ENCODE measurements at places on chromosomes 7 and 10.

DNA sequence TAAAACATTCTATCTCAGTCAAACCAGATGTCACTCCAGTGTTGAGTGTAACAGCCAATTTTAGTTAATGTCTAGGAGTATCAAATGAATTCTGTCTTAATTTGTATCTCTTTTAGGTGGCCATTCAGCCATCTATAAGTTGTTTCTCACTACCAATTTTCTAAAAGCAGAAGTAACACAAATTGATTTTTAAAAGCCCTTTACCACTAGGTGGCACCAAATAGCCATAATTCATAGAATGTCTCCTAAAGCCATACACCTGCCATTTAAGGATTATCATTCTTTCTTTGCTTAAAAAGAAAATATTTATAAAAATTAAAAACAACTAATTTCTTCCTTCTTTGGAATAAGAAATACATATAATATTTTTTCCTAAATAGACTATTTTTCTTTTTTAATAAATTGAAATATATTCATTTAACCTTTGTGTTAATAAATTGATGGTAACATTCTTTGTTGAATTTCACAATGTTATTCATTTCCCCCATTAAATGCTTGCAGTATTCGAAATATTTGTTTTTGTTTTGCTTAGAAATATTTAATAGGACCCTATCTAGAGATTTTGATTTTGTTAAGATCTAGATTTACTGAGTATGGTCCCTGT is 107.8 kb upstream of the PPP1R3A start:
- DNase-seq, result peak; percentile 48

GRCh38 chr7:95097291-95097690 is 189.9 kb downstream of the PPP1R9A start:
- DNase-seq, result no peak

- no peak for DNase-seq
Observed at GRCh38 chr10:131271966-131272365, 39.6 kb downstream of the TCERG1L start.

- DNase-seq, result no peak
Observed at GRCh38 chr10:82497439-82497838, 622.4 kb downstream of the NRG3 start.

DNA sequence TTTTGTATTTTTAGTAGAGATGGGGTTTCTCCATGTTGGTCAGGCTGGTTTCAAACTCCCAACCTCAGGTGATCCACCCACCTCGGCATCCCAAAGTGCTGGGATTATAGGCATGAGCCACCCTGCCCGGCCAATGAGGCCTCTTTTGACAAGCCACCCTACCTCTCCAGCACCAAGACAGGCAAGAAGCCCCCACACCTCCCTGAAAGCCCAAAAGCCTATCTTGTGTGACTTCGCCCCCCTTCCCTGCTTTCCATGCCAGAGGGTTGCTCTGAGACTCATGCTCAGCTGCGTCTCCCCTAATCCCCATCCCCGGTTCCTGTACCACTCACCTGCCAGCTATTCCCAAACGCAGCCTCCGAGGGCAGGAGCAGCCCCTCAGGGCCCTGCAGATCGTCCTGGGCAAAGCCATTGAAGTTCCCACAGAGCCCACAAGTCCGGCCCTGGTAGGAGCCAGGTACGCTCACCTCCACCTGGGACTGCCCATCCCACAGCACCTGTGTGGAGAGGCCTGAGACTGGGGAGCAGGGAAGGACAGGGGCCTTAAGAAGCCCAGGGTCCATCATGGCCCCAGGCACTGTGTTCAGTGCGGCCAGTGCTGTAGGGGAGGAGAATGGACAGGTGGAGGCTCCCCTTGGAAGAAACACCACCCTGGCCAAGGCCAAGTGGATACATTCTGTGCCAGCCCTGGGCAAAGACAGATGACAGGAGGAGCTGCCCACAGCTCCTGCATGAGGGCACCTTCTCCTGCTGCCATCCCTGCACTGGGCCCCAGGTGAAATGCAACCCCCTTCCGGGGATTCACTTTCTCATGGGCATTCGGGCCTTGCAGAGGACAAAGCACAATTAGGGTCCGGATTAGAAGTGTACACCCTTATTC is 15.8 kb downstream of the ATP6V1F start:
- no peak for DNase-seq

DNA sequence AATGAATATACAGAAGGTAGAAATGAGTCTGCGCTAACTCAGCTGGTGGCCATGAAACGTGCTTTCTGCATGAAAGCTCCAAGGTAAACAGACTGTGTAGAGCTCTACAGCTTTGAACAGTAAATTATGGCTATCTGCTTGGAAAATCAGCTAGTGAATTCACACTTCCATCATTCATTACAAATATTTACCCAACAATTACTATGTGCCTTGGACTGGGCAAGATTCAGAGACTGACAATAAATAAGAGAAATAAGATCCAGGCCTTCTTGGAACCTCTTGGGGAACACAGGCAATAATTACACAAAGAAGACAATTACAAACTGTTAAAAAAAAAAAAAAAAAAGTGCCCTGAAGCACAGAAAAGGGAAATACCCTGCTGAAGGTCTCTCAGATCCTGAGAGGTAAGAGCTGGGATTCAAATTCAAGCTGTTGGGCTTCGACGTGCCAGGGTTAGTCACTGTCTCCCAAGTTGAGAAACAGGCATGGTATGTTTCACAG is 15.8 kb downstream of the TSPAN12 start:
- DNase-seq, result peak; percentile 93

DNA sequence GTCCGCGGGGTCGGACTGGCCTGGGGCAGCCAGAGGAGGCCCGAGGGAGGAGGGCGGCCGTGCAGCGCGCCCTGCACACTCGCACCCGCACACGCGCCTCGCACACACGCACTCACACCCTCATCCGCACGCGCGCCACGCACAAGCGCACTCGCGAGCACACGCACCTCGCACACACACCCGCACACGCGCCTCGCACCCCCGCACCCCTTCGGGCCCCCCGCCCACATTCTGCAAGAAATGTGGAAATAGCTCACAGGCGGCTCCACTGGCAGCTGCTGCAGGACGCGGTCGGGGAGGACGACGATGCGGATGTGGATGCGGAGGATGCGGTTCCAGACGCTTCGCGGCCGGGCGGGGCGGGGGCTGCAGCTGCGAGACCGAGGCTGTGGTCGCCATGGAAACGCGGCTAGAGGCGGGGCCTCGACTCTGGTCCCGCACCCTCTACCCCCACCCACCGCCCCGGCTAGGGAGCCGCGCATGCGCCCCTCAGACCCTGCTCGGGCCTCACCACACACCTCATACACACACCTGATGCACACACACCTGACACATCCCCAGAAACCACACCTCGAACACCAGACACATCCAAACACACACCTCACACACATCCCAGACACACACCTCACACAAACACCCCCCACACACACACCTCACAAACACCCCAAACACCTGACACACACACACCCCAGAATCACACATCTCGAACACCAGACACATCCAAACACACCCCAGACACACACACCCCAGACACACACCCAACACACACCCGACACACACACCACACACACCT is at the start of gene CALY:
Gene CALY (minus strand): TSS at position 320 of the 793 bp plus-strand sequence. CDS start 7,907 bp downstream, outside the sequence.
- no peak for DNase-seq

DNA sequence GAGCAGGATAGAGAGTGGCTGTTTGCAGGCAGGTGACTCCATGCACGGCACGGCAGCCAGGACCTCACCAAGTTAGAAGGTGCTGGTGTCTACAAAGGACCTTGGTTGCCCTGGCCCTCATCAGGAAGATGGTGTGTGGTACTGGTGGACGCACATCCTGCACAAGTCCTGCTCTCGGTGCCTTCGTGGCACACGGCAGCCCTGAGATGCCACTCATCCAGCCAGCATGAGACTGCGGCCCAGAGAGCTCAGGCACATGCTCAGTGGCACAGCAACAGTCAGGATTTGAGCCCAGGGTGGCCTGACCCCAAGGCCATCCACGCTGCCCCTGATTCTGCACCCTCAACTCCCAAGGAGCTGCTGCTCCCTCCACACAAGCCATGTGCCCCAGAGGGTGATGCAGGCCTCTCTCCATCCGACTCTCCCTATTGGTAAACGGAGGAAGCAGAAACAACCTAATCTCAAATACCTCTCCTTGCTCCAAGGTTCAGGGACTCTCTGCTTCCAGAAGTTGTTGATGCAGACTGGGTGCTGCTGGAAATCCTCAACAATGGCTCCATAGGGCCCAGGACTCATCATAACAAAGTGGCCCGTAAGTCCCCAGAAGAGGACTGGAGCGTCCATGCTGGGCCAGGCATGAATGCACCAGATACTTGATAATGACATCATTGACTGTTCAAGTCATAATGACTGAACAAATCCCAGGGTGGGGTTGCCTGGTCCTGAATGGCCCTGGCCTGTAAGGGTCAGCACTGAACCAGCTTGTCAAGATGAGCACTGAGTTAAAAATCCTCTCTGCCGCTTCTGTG is 93.6 kb downstream of the ARHGAP22 start:
- DNase-seq, result no peak

GRCh38 chr7:117225536-117225935 is 97.3 kb downstream of the WNT2 start:
- DNase-seq, result no peak

DNA sequence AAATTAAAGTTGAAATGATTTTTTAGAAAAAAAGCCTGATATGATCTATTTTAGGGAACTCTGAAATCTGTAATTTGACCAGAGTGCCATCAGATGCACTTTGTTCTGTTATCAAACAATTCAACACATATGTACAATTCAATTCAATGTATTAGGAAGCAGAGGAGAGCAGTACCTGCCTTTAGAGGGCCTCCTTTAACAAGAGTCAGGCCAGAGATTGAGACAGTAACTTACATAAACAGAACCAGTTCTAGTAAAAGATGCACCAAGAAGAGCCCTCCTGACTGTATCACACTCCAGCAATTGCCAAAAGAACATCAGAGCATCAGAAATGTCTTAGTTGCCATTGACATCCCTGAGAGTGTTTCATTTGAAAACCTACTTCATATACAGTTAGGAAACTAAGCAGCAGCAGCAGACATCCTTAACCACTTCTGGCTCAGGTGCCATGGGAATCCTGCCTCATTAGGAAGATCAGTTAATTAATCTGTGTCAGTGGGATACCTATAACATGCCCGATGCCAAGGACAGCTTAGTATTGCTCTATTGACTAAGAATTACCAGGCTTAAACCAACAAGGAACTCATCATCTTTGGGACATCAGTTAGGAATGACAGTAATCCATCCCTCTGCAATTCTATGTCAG is 1222.6 kb upstream of the LRRN3 start:
- DNase-seq, result no peak

DNA sequence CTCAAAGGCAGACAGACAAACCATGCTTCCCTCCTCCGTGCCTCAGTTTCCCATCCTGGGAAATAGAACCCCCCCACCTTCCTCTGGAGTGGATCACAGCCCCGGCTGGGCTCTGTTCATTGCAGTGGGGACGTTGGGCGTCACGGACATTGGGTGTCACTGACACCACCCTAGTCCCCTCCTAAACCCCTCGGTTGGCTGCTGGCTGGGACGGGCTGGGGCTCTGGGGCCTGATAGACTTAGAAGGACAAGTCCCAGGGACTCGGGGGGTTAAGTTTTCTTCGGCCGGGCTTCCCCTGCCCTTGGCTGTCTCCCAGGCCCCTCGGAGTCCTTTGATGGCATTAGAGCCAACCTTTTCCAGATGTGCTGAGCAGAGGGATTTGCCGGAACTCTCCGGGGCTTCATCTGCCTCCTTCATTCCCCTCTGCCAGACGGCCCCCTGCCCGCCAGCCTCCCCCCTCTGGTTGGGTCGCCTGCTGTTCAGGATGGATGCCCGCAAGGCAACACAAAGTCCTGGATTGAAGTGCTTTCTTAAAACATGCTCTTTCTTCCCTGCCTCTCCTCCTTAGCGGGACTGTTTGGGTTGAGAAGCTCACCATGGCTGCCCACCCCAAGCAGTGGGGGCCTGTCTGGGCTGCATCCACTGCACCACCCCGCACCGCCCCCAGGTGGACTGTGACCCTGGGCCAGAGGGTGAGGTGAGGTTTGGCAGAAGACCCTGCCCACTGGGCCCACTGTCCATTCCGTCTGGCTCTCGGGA is 73.0 kb downstream of the COL26A1 start:
- DNase-seq, result no peak

DNA sequence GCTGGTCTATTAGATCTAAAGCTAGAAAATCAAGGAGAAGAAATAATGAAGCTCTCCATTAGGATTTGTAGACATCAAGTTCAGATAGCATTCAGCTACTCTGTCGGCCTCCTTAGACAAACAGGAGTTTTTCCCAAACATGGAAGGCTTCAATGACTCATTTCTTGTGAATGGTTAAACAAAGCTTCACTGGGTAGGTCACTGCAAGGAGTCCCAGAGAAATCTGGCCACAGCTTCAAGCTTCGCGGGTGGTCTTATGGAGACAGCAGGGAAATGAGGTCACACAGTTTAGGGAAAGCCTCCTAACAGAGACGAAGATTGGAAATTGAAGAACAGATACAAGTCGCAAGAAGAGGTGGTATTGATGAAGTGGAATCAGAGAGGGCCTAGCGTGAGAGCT is 22.6 kb upstream of the LRRC72 start:
- DNase-seq, result no peak

DNA sequence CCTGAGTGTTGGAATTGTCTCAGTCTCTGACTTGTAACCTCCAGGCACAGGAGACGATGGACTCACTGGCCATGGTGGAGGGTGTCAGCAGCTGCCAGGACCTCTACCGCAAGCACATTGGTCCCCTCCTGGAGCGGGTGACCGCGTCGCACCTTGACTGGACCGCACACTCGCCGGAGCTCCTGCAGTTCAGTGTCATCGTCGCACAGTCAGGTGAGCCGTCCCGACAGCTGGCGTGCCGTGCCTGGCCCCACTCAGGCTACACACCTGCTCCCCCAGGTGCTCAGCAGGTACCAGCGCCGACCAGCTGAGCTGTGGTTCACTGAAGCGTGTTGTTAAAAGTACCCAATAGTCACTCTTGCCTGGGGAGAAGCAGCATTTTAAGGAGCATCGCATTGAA is 36.7 kb upstream of the PRKAR1B start:
- DNase-seq, result no peak

- DNase-seq, result no peak
Observed at GRCh38 chr10:129809431-129809830, 154.6 kb downstream of the EBF3 start.

DNA sequence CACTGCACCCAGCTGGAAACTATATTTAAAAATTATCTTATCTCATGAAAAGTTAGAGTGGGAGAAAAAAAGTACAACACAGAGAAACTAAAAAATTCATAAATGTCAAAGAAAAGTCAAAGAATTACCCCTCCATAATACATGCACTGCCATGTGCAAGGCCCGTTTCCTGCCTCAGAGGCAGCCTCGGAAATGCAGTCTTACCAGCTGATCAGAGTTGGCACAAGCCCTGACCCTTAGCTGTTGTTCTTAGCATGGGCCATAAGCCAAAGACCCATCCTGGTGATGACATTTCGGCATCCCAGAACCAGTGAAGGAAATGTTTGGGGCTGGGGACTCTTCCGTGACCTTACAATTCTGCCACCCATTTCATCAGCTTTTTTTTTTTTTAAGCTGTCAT is 21.6 kb downstream of the RBM48 start:
- DNase-seq, result no peak
